ENCODE measurements at places on chromosomes 7 and 10.

DNA sequence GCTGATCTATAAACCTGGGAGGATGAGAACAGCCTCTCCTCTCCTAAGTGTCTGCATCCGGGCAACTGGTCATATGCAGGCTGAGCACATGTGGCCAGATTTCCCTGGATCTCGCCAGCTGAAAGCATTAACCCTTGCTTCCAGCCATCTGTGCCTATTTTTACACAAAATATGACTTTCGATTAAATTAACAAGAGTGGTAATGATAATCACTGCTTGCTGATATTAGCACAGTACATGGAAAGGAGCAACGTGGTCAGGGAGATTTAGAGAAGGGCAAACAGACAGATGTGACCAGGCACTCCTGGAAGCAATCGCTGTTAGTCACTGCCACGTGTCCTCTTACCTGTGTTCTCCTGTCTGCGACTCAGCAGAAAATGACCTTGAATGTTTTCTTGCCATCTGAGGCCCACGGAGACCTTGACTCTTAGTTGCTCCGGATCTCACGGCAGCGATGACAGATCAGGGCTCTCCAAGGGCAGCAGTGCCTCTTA is 59.5 kb upstream of the NPTX2 start:
- DNase-seq: no peak

- DNase-seq: no peak
These were observed 19.1 kb downstream of the PI4K2A start for GRCh38 chr10:97659589-97659988.

DNA sequence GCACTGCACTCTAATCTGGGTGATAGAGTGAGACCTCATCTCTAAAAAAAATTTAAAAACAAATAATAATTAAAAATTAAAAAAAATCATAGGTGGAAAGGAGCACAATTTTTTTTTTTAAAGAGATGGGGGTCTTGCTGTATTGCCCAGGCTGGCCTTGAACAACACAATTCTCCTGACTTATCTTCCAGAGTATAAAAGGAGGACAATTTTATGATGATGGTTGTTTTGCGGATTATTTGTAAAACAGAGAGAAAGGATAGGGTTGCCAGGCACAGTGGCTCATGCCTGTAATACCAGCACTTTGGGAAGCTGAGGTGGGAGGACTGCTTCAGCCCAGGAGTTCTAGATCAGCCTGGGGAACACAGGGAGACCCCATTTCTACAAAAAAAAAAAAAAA is 5.0 kb downstream of the ACTR1A start:
- DNase-seq: no peak

DNA sequence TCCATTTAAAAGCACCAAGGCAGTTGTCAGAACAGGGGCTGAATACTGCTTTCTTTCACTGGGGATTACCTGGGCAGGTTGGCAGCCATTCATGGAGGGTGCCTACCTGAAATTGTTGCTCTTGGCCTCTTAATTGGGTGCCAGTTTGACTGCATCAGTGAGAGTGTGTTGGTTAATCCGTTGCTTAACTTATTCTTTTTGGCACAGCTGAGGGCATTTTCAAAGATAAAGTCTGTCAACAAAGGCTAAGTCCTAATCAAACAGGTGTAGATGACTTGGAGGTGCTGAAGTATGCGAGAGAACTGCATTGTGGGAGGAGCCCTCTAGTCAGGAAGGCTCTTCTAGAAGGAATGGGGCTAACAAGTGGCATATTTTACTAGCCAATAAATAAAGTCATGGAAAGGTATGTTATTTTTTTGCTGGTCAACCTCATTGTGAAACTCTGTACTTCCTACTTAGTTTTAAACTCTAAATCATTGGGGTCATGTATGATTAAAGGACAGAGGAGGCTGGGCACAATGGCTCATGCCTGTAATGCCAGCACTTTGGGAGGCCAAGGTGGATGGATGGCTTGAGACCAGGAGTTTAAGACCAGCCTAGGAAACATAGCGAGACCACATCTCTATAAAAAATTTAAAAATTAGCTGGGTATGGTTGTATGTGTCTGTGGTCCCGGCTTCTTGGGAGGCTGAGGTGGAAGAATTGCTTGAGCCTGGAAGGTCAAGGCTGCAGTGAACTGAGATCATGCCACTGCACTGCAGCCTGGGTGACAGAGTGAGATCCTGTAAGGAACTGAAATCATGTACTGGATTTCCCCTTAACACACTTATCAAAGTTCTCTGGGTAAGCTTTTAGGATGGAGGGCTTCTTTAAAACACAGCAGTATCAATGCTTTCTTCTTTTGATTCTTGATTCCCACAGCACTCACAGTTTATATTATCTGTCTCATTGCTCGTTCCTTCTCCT is 134.1 kb downstream of the LRMDA start:
- no peak for DNase-seq

DNA sequence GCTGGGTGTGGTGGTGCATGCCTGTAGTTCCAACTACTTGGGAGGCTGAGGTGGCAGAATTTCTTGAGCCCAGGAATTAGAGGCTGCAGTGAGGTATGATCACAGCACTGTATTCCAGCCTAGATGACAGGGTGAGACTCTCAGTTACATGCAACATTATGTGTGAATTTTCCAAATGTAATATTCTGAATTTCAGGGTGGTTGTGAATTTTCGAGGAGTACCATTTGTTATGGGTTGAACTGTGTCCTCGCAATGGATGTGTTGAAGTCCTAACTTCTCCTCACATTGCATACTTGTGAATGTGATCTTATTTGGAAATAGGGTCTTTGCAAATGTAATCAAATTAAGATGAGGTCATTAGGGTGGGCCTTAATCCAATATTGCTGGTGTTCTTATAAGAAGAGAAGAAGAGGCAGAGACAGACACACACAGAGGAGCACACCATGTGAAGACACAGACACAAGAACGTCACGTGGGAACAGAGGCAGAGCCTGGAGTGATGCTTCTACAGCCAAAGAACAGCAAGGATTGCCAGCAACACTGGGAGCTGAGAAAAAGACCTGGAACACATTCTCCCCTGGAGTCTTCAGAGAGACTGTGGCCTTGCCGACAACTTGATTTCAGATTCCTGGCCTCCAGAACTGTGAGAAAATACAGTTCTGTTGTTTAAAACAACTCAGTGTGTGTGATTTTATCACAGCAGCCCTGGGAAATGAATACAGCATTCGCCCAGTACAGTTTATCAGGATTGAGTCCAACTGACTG is 91.9 kb downstream of the ZNF783 start:
- no peak for DNase-seq

GRCh38 chr10:12237265-12238220 is 41.6 kb downstream of the CDC123 start:
- no peak for DNase-seq

DNA sequence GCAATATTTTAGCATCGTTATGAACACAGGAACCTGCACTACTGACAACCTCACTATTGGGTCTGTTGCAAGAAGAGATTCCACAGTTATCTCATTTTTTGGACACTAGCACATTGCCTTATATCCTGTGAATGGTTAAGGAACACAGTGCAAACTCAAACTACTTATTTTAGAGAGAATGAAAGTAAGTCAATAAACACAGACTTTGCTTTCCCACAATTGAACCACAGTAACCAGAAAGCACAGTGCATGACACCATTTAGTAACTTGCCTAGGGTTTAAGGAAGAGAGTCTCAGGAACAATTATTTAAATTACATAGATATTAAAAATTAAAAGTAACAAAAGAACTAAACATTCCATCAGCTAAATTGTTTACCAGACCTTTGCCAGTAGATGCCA is 468.8 kb downstream of the ZWINT start:
- no peak for DNase-seq

DNA sequence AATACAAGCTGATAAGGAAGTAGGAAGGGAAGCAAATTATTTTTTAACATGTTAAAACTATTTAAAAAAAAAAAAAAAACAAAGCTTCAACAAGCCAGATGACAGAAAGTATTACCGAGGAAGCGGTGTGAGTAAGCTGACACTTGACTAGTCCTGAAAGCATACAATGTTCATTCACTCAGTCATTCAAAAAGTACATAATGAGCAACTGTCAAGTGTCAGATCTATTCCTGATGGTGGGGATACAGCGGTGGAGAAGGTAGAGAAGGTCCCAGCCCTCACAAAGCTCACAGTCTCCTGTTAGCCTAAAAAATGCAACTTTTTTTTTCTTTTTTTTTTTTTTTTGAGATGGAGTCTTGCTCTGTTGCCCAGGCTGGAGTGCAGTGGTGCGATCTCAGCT is 40.0 kb downstream of the RAPGEF5 start:
- no peak for DNase-seq

DNA sequence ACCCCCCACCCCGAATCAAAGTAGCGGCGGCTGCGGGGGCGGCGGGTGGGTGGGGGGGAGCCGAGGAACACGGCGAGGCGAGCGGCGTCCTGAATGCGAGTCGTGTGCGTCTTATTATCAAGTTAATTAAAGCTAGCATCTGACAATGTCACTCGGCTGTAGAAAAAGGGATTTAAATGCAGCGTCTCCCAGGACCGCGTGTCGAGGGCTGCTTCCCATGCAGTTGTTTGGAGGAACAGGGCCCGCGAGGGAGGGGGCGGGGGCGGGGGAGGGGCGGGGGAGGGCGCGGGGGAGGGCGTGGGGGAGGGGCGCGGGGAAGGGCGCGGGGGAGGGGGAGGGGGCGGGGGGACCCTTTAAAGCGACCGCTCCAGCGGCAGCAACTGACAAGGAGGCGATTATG is 2.7 kb upstream of the UNCX start:
- no peak for DNase-seq

- DNase-seq: no peak
These were observed 15.4 kb downstream of the OGDHL start for GRCh38 chr10:49746626-49747302.

DNA sequence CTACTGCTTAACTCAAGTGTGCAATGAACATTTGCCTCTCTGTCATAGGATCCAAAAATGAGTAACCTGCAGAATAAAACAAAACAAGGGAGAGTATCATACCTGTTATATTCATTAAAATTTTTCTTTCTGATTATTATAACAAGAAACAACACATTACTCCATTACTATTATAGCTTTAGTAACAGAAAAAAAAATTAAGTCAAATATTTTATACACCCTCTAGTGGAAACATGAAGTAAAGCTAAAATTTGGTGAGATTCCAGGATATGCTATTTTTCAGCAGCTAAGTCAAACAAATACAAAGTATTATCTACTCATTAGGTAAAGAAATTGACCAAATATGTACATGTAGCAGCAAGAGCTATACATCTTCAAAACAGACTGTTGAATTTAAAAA is 56.3 kb downstream of the PDZD8 start:
- DNase-seq: no peak

DNA sequence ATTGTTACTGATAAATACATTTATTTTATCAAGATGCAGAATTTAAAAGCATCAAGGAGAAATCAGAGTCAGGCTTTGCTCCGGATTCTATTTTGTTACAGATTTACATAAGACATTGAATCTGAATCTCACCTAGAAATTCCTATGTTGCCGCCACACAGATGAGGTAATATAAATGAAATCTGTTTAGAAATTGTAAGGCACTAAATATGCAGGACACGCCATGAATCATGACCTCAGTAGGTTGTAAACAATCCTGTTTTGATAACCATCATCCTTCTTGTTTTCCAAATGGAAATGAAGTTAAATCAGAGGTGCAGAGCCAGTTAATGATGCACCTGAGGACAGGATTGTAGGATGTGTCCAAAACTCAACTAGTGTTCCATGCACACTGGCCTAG is 778.0 kb downstream of the MAGI2 start:
- DNase-seq: no peak

DNA sequence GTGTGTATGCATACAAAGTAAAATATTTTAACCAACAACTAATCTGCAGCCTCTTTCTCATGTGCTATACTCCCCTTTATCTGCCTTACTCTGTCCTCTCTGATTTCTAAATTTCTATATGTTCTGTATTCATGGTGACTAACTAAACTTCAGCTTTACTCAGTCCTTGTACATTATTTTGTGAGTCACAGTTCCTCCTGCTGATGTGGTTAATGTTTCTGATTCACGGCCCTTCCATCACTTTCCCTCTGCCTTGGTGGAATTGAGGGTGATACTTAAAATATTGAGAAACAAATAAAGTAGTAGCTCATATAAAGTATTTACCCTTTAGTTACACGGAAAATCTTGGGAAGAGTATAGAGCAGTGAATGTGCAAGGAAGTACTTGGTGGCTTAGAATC is 899.1 kb upstream of the ZWINT start:
- DNase-seq: no peak
